ENCODE measurements at places on chromosomes 3 and 15.

- DNase-seq, result no peak
These were observed 73.0 kb downstream of the KLF13 start for GRCh38 chr15:31399544-31400171.

- DNase-seq, result no peak
These were observed 231.8 kb downstream of the UACA start for GRCh38 chr15:70531576-70531975.

- DNase-seq, result no peak
These were observed 26.2 kb downstream of the SLC2A2 start for GRCh38 chr3:171000281-171000680.

DNA sequence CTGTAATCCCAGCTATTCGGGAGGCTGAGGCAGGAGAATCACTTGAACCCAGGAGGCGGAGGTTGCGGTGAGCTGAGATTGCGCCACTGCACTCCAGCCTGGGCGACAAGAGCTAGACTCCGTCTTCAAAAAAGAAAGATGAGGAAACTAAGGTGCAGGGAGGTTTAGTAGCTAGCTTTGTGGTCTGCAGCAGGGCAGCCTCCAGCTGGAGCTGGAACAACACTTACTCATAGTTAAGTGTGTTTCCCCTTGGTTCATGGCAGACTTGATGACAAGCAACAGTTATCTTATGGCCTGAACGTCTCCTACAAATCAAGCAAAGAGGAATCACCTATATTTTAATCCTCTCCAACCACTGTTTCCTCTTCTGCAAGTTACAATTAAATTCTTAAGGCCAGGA, 12.6 kb downstream of the KAT2B start:
- DNase-seq, result no peak

- no peak for DNase-seq
These were observed 24.6 kb downstream of the EBLN2 start for GRCh38 chr3:73086071-73086494.

- no peak for DNase-seq
These were observed 12.3 kb upstream of the SPATA12 start for GRCh38 chr3:57048052-57048671.

DNA sequence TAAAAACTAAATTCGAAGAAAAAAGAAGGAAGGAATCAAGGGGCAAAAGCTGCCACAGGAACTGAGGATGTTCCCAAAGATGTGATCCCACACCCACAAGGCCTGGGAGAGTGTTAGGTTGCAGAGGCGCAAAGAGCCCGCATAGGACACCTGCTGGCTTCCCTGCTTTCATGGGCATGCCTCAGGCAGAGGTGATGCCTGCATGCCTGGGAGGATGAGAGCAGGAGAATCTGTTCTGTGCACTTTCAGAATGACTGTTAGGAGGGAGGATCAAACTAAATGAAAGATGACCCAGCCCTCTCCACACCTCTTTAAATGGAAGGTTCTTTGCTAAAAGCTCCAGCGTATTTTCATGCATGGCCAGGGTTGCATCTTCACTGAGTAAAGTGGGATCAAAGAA, 162.4 kb downstream of the PLCL2 start:
- peak; percentile 23 for DNase-seq

- no peak for DNase-seq
These were observed 883 bp upstream of the FRMD4B start for GRCh38 chr3:69386556-69387385.

- no peak for DNase-seq
These were observed 428.8 kb upstream of the TBL1XR1 start for GRCh38 chr3:177626045-177626444.

DNA sequence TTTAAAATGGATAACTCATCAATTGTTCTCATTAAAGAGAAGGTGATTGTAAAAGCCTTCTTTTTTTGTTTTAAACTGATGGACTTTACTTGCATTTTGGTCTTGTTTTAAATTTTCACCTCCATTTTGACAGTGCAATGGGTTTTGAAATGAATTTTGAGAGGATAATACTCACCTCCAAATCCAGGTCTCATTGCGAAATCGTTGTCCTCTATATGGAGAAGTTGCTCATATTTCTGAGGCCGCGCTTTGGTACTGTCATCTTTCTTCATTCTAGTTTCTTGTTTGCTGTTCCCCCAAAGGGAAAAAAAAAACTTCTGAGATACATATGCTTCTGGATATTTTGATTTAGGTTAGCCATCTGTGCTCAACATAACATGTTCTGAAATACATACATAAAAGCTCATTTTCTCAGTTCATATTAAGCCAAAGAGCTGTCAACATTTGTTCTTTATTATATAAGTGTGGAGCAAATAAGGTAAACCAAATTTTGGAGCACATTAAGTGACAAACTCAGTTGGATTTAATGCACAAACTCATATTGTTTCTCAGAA, 9.6 kb downstream of the GABRR3 start:
- no peak for DNase-seq

DNA sequence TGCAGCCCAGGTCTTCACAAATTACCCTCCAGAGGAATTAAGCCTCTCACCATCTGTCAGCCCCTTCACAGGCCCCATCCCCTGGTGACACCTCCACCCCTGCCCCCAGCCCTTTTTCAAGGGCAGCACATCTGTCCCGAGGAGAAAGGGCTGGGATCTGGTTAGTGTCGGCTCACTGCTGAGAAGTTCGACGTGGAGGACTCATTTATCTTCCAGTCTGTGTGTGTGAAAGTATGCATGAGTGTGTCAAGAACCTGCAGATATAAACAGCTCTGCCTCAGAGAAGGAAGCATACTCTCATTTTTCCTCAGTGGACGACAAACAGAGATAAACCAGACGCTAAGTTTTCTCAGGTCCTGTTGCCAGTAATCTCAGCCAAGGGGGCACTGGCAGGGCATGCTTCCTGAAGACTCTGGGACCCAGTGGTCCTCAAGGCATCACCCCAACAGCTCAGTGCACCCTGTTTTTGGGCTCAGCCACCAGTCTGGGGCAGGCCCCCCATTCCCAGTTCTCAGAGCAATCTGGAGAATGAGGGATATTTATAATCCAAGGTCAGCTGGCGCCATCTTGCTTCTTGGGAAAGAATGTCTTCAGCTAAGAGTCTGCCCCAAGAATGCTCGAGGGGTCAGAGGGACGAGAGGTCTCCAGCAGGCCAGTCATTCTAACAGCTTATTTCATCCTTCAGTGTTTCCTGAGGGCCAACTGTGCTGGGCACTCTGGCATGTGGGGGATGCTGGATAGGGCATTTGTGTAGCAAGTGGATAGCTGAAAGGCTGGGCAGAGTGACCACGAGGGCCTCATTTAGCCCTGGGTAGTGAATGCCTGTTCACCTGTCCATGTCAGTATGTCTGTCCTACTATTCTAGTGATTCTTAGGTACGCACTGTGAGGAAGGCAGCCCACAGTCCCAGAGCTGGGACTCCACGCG, 73.6 kb downstream of the ADCY5 start:
- no peak for DNase-seq

- no peak for DNase-seq
These were observed 47.4 kb downstream of the CCR4 start for GRCh38 chr3:32998631-32999451.

- no peak for DNase-seq
These were observed 977.6 kb downstream of the IGSF11 start for GRCh38 chr3:118057086-118057485.

GRCh38 chr15:83046558-83047127, 20.4 kb downstream of the BTBD1 start:
- DNase-seq, result no peak

GRCh38 chr3:183486472-183486871, 58.1 kb upstream of the MCF2L2 start:
- DNase-seq, result no peak

DNA sequence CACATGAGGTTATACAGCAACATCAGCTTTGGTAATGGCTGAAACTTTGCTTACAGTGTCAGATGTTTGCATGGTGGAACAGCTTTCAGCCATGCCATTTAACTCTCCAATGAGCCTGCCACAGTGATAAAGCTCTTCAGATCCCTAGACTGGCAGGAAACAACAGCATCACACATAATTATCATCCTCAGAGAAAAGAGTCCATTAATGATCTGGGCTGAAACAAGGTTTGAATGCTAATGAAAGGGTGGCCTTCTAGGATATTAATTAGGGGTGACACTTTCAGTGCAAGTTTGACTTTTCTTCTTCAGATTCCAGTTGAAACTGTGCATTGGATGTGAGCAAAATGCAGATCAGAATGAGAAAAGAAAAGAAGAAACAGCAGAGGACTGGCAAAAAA, 166.6 kb downstream of the IGSF11 start:
- no peak for DNase-seq

All from iPS DF 19.7 (cell line).